C1 segment of cervical spinal cord (tissue), 14 donors: ENCODE measurements at places on chromosomes 13 and 19.

- no peak for DNase-seq
Measured at GRCh38 chr19:32881766-32882165, 12.2 kb upstream of the SLC7A9 start.

GRCh38 chr19:32104850-32105235, 240.6 kb upstream of the ZNF507 start:
- DNase-seq, result no peak

- no peak for DNase-seq
Measured at GRCh38 chr13:52652980-52653303, 306 bp downstream of the SUGT1 start.

GRCh38 chr19:2027361-2027760, 11.8 kb upstream of the BTBD2 start:
- no peak for DNase-seq

DNA sequence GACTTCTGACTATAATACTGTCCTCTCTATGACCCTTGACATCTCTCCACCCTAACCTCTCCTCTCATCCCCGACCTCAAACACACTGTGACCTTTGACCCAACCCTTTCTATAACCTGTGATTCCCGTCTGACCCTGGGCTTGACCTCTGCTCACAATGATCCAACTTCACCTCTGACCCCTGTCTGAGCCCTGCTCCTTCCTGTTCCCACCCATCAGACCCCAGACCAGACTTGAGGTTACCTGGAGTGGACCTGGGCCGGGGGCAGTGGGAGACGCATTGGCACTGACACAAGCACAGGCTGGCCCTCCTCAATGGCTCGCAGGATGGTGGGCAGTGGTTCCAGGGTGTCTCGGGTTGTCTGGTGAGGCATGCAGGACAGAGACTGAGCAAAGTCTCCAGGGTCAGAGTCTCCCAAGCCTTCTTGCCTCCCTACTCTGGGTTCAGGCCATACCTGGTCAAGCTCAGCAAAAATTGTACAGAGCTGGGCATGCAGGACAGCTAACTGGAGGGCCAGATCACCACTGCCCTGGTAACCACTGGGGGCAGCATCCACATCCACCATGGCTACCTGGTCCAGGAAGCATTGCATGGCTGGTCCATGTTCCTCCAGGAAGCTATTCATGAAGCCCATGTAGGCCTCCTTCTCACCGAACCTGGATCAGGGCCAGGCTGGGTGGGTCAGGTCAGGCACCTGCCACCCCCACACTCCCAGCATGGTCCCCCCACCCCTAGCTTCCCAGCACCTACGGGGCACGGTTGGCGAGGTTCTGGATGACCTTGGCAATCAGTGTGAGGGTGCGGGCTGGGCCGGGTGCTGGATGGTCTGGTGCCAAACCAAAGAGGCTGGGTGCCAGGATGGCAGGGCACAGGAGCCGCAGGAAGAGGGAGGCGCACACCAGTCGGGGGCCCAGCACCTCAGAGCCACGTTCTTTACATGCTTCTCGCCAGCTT, 4.4 kb upstream of the WIZ start:
- no peak for DNase-seq
